ENCODE measurements at places on chromosomes 13 and 19.
A peak's percentile ranks its signal among the peaks of the same experiment; 100 is the strongest.

GRCh38 chr19:39420769-39421168 lies 8.3 kb downstream of the PLEKHG2 start:
- DNase-seq: no peak

DNA sequence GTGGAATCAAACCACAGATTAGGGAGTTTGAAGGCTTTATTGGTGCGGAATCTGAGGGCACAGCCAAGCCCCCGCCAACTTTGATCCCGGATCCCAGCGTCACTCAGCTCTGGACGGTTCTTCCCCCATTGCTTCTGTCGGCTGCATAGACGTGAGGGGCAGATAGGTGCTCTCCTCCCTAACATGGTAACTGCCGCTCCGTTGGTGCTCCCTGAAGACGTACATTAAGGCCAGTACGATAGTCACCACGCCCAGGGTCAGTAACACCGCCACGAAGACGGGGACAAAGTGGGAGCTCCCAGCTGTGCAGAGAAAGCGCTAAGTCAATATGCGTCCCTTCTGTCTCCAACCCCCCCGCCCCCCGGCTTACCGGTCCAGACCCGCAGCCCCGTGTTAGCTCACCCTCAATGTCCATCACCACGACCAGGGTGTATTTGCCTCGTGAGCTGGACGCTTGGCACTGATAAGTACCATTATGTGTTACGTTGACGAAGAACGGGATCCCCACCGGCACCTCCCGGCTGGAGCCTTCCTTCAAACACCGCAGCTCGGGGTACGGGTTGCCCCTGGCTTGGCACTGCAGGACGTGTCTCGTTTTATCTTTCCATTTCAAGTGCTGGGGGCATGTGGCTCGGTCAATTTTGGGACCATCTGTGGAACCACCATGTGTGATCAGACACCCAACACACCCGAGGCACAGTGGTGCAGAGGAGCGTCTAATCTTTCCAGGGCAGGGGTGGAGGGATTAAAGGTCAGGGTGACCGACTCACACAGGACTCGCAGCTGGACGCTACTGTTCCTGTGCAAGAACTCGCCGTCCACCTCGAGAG lies 644 bp upstream of the RAVER1 start:
- no peak for DNase-seq

DNA sequence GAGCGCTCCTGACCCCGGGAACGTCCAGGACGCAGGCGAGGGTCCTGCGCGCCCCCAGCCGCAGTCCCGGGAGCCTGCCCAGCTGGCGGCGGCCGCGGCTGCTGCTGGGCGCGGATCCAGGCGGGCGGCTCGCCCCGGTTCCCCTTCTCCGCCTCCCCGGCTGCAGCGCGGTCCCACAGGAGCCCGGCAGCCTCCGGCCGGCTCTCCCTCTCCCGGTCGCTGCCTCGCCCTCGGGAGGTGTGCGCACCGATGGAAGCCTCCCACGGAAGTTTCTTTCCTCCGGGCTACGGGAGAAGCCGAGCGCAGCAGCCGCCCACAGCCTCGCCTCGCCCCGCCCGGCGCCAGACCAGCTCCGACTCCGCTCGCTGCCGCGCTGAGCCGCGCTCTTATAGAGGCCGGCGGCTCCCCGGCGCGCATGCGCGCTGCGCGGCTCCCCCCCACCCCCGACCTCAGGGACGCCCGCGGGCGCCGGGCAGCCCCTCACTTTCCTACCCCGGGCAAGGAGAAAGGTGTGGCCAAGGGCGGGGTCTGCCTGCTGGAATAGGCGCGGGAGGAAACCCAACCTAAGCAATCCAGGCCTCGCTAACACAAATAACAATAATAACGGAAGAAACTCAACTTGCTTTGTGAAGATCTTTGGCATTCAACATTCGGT lies at the start of gene SHISA2:
SHISA2 (minus strand) TSS at position 360 of the 655 bp plus-strand sequence. CDS start 1,041 bp downstream, outside the sequence.
- no peak for DNase-seq

- no peak for DNase-seq
Measured at GRCh38 chr13:53398051-53398450, 369.4 kb downstream of the OLFM4 start.

DNA sequence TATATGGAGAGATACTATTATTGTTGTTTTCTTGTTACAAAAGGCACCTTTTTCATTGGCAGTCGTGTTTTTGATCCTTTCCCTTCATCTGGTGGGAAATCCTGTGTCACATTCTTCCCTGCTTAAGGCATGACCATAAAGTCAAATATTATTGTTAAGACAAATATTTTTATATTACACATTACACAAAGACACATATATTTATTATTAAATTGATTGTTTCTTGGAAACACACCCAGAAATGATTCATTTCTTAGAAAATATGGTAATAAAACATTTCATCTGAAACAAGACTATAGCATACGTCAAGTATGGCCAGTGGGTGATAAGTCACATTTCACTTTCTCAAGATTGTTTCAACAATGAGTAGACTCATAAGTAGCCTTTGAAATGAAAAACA lies 77.3 kb downstream of the KCTD12 start:
- DNase-seq: no peak

DNA sequence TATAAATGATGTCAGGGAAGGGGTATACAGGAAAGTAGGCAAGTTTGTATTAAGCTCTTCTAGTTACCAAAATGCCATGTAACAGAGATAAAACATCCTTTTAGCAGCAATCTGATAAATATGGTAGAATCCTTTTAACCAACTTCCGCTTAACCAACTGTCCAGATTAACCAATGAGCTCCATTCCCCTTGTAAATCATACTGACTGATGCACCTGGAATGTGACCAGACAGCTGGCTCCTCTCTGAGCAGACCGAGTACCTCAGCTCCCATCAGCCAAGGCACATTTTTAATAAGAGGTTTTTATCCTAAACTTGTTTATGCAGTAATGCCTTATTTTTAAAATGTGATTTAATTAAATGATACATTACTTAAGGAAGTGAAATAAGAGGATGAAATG lies 66.4 kb downstream of the KLF12 start:
- no peak for DNase-seq

DNA sequence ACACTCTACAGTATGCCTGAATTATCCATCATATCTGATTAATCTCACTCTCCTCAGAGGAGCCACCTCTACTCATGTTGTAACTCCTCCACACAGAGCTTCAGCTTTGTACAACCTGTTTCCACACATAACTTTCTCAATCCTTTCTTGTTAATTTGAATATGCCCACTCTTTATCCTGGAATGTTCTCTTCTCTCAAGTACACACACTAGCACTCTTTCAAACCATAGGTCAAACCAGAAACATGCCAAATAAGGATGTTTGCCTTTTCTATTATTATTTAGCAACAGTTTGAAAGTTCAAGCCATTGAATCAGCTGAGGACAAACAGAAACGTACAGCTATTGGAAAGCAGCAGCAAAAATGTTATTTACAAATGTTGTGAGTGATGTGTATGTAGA lies 110.3 kb downstream of the MIPEP start:
- no peak for DNase-seq

DNA sequence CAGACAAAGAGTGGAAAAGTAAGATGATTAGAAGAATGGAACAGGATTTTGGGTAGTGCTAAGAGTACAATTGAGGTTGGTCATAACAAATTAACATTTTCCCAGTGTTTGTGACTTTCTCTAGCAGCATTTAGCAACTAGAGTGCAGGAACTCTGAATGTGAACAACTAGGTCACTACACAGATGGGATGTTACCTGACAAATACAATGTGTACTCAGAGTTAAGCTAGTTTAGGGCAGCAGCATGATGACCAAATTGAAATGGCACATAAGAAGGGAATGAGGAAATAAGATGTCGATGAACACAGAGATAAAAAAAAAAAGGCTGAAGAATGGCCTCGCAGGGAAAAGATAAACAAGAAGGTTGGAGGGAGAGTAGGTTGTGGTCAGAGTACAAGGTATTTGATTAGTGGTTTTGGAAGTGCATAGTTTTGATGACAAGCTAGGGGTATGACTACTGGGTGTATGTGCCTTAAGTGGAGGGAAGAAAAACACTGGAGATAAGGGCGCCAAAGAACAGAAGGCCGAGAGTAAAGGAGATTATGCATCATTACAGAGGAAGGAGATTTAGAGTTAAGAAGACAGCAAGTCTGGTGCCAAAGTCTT lies 381.1 kb downstream of the FGF14 start:
- DNase-seq: no peak

GRCh38 chr19:39057615-39058014 lies 25.3 kb upstream of the FBXO27 start:
- no peak for DNase-seq

GRCh38 chr13:22173610-22174009 lies 502.7 kb downstream of the FGF9 start:
- no peak for DNase-seq

DNA sequence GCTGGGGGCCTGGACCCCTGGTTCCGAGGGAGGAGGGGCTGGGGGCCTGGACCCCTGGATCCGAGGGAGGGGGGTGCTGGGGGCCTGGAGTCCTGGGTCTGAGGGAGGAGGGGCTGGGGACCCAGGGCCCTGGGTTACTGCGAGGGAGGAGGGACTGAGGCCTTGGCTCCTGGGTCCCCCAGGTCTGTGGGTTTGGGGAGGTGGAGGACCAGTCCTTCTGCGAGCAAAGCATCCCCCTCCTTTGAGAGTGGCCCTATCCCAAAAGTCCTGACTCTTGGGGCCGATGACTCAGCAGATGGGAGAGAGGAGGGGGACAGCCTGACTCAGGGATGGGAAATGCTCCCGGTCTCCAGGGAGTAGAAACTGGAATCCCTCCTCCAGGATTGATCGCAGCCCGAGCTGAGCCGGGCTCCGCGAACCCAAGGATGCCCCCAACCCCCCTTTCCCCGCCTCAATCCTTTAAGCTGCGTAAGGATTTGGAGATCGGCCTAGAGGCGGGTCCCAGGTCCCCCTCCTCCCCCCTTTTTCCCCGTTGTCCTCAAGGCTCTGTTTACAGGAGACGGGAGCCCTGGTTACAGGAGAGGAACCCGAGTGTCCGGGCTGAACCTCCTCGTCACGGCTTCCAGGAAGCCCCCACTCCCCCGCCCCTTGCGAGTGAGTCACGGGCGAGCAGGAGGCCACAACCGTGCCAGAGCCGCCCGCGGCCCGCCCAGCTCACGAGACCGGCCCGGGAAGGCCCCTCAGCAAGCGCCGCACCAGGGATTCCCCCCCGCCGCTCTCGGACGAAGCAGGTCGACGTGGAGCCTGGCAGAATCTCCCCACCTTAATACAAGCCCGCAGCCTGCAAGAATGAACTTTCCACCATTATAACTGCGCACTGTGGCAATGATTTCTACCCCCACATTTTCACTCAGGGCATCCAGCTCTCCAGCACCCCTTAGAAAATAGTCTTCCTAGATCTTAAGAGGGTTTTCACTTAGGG lies 3.0 kb upstream of the ZFP36 start:
- peak; percentile 47 for DNase-seq

DNA sequence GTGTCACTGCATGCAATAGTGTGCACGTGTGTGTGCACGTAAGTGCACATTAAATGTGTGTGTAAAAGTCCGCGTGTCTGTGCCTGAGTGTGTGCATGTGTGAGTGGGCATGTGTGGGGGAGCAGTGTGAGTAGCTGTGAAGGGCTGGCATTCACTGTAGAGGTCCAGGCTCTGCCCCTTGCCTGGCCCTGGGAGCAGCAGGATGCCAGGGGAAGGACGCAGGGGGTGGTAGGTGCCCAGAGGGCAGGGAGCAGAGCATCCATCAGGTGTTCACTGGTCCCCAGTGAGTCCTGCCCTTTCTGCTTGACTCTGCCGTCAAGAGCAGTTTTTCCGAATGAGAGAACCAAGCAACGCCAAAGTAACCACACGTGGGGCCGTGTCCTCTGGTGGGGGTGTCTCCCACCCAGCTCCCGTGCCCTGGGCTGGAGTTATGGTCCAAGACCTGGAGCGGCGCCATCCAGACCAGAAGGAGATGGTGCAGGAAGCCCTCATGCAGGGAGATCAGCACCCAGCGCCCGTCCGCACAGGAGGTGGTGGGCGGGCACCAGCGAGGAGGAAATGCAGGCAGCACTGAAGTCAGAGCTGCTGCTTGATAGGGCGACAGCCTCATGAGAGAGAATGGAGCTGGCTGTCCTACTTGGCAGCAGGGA lies 68.5 kb downstream of the TEX29 start:
- DNase-seq: no peak

GRCh38 chr19:30062065-30062906 lies 120.2 kb downstream of the URI1 start:
- DNase-seq: no peak

DNA sequence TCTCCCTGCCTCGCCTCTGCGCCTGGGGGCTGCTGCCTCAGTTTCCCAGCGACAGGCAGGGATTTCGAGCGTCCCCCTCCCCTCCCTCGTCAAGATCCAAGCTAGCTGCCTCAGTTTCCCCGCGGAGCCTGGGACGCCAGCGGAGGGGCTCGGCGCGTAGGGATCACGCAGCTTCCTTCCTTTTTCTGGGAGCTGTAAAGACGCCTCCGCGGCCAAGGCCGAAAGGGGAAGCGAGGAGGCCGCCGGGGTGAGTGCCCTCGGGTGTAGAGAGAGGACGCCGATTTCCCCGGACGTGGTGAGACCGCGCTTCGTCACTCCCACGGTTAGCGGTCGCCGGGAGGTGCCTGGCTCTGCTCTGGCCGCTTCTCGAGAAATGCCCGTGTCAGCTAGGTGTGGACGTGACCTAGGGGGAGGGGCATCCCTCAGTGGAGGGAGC lies 722 bp upstream of the ICAM1 start:
- DNase-seq: peak; percentile 98

GRCh38 chr13:112685896-112686295 lies 3.9 kb upstream of the ATP11A start:
- no peak for DNase-seq

DNA sequence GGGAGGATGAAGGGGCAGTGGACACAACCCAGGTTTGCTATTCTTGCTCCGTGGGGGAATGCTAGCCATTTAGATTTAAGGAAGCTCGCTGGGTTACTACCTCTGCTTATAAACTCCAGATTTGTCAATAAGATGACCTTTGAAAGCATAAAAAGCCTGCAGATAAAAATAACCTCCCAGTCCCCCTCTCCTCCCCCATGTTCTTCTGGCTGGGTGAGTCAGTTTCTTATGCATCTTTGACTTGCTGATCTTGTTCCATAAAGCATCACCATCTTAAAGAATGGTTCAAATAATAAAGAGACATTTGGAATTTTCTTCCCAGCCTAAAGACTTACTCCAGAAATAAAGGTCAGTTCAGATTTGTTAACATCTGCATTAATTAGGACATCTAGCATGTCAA lies 118.3 kb upstream of the RNF113B start:
- no peak for DNase-seq

DNA sequence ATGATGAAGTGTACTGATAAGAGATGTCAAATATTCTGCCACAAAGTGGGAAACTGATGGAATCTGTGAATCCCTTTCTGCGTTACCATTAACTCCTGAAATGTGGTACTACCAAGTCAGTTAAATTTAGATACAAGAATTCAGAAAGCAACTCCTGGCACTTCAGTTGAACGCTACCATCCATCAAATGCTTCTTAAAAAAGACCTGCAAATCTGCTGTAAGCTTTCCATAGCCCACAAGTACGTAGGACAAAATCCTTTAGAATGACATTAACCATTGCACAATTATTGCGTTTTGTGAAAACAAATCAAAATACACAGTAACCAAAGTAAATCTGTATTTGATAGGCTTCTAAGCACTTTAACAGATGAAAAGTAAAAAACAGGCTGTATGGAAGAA lies 5.4 kb downstream of the SMAD9 start:
- no peak for DNase-seq

GRCh38 chr13:42384265-42384664 lies 112.3 kb downstream of the AKAP11 start:
- no peak for DNase-seq
